ENCODE measurements at places on chromosomes 3 and 15.

- no peak for DNase-seq
These were observed 5.3 kb downstream of the WDR6 start for GRCh38 chr3:49012441-49013017.

- no peak for DNase-seq
These were observed 52.4 kb upstream of the CHST2 start for GRCh38 chr3:143067201-143067600.

DNA sequence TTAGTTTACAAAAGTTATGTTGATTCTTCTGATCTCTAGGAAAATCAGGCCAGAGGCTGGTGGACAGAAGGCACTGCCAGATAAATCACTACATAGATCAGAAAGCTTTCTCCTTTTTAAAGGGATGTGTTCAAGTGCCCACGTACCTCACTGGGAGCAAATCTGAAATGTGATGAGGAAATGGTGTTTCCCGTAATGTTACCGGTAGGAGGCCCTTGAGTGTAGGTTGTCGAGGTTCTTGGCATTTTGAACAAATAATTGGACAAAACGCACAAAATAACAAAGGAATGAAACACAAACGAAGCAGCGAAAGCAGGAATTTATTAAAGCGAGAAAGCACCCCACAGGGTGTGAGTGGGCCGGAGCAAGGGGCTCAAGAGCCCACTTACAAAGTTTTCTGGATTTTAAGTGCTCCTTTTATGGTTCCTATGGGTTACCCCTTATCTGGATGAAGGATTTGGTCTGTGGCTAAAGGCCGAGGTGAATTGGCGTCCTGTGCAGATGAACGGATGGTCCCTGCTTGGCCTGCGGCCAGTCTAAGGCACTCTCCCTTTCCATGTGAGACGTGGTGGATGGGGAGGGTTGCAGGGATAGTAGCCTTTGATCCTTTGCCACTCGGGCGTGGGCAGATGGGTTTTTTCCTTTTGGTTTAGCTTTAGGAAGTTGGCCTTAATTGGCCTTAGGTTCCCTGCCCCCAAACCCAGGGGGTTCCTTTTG is 1.0 kb downstream of the SNX1 start:
- DNase-seq, result no peak

- no peak for DNase-seq
These were observed 372.0 kb downstream of the NEK10 start for GRCh38 chr3:26997226-26997625.

- no peak for DNase-seq
These were observed 30.7 kb upstream of the CSTA start for GRCh38 chr3:122294359-122294758.

GRCh38 chr15:101013769-101014675 is 94.9 kb downstream of the LRRK1 start:
- no peak for DNase-seq

DNA sequence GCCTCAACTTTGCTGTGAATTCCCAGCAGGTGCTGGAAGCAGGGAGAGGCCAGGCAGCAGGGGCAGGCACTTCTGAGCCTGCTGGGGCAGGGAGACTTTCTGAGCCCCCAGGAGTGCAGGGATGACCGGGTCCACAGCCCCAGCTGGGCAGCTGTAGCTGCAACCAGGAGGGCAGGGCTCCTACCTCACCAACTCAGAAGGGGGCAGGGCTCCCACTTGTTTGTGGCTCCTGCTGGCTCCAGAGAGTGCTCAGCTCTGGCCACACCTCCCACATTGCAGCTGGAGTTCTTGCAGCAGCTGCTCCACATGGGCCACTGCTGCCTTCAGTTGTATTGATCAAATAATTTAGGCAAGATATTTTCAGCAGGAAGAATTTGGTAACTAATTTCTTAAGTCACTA is 812.3 kb downstream of the NSUN3 start:
- no peak for DNase-seq

DNA sequence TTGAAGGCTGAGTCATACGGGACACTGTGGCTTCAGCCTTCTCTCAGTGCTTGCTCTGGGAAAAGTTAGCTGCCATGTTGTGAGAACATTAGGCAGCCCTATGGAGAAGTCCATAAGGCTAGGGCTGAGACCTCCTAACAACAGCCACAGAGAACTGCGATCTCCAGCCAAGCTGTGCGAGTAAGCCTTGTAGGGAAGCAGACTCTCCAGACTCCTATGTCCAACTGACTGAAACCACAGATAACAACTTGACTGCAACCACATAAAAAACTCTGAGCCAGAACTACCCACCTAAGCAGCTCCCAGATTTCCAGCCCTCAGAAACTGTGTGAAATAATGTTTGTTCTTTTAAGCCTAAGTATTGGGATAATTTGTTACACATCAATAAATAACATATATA is 40.7 kb downstream of the DENND6A start:
- DNase-seq, result no peak

GRCh38 chr3:13782501-13782900 is 97.4 kb downstream of the WNT7A start:
- no peak for DNase-seq

DNA sequence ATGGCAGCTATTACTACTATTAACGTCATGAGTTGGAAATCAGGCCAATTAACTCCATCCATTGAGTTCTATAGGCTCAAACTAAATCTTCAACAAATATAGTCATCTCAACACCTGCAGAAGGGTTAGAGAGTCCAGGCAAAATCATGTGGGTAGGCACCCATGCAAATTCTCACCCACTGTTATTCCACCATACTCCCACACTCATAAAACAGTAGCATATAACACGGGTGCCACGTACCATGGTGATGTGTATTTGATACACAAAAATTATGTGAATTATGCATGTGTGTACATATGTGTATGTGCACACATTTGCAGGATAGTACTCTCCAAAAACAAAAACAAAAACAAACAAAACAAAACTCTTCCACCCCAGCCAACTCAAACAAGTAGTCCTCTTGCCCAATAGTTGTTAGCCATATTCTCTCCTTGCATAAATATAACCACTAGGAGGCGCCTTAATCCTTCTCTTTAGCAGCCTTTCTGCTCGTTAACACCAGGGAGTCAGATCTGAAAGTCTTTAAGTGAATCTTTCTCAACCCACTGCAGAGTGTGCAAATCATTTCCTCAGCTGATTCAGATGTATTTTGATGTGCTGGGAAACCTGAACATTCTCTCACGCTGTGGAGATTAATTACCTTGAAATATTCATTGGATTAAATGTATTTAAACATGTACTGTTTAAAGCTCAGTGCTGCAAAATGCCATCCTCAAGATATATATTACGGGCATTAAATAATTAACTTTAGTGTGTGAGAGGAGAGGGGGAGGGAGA is 38.0 kb upstream of the COPB2 start:
- DNase-seq, result no peak

GRCh38 chr3:43773273-43774094 is 82.7 kb downstream of the ABHD5 start:
- DNase-seq, result no peak

- no peak for DNase-seq
These were observed 38.5 kb upstream of the CTSH start for GRCh38 chr15:78983146-78983918.

DNA sequence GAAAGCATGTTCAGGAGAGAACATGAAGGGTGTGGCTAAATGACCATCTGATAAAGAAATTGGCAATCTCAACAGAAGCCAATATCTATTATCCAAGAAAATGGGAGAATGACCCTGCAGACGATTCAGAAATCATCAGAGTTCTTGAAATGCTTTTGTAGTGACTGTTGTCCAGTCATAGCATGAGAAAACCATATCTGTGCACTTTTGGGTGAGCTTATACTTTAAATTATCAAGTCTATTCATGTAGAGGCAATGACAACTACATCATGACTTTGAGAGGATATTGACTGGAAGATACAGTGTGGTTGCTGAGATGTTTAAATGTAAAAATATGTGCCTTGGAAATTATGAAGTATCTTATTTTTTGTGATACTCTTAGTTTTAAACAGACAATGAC is 57.6 kb upstream of the AZI2 start:
- no peak for DNase-seq

- DNase-seq, result no peak
These were observed 68.8 kb downstream of the AQR start for GRCh38 chr15:34900748-34901147.

DNA sequence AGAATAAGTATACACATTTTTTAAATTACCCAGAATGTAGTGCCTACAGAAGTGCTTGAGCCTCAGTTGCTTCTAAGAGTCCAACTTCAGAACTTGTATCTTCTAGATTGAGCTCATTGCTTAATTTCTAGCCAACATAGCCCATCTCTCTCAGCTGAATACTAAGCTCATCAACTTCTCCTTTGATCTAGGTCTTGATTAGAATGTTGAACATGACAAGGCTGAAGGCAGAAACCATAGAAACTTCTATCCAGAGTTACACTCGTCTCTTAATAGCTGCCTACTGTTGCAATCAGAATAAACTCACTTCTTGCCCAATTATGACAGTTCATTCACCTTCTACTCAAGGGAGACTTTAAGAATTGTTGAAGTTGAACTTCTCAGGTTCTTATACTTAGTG is 327.3 kb upstream of the THBS1 start:
- DNase-seq, result no peak

DNA sequence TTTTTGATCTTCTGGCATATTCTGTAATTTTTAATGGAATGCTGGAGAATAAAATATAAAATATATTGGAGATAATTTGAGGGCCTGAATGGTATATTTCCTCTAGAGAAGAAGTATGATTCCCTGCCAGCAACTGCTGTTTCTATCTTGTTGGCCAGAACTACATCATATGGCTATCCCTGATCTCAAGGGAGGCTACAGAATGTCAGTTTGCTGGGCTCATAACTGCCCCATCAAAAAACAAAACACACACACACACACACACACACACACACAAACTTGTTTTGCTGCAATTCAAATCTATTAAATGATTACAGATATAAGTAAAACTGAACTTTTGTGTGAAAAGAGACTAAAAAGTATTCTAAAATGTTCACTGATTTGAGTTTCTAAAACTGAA is 51.0 kb downstream of the RASA2 start:
- DNase-seq, result no peak

- DNase-seq, result no peak
These were observed 67.0 kb upstream of the ACAN start for GRCh38 chr15:88736204-88736603.

GRCh38 chr3:57929988-57930387 is 78.2 kb upstream of the FLNB start:
- DNase-seq, result no peak

DNA sequence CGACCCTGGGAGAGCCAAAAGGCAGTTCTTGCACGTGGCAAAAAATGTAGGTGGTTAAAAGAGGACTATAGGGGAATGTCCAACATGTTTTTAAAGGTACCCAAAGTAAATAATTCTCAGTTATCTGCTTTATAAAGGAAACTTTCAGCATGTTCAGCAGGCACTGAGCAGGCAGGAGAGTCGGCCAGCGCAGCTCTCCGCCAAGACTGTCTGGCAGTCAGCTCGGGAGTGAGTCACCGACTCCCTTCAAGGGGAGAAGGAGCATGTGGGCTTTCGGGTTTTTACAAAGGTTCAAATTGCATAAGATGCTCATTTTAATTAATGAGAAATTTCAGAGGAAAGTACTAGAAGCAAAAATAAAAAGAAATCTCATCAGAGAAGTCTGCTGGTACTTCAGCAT is 7.0 kb downstream of the GABRA5 start:
- no peak for DNase-seq

Data from activated CD8-positive, alpha-beta memory T cell treated with anti-CD3 and anti-CD28 coated beads for 4 hours (primary cell).